ENCODE measurements at places on chromosomes 7 and 10.

DNA sequence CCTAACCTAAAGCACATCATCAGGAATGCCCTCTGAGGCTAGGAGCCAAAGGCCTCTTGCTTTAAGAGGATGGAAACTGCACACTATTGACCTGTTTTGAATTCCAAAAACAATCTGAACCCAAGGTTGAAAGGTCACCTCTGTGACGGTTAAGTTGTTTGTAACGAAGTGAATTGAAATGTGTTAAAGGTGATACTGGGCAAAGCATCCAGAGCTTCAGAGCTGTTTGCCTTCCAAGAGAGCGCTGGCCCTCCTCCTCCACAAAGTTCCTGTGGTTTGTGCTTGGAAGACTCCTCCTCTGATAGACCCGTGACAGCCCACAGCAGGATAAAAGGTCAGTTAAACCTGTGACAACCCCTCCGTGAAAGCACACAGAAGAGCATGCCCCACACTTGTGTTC is 133.7 kb upstream of the CTTNBP2 start:
- DNase-seq: no peak

DNA sequence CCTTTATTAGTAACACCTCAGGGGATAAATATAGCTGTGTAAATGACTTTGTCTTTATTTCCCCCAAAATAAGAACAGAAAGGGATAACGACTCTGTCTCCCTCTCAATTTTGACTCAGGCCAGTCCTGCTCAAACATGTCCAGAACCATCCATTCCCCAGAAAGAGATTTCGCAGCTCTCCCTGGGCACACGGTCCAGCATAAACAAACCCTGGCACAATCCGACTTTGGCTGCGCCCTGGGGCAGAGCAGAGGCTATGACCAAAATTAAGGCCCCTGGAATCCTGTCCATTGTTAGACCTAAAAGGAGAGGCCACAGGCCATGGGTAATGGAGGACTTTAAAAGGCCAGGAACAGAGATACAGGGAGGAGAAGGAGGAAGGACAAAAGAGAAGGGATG is 99.1 kb downstream of the PRPF18 start:
- DNase-seq: no peak

DNA sequence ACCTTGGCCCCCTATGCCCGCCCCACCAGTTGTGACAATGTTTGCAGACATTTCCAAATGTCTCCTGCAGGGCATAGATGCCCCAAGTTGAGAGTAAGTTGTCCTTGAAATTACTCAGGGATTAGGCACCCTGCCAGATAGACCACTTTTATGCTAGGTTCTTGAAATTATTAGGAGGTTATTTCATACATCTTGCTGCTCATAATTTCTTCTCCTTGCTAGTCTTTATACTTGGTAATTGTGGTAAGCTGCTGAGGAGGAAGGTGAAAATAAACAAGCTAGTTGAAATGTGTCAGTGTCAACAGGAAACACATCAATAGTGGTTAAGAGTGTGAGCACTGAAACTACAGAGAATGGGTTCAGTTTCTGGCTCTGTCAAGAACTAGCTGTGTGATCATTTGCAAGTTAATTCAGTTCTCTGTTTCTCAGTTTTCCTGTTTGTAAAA is 63.7 kb upstream of the AOAH start:
- no peak for DNase-seq

GRCh38 chr7:28151965-28152364 is 28.6 kb downstream of the JAZF1 start:
- no peak for DNase-seq

DNA sequence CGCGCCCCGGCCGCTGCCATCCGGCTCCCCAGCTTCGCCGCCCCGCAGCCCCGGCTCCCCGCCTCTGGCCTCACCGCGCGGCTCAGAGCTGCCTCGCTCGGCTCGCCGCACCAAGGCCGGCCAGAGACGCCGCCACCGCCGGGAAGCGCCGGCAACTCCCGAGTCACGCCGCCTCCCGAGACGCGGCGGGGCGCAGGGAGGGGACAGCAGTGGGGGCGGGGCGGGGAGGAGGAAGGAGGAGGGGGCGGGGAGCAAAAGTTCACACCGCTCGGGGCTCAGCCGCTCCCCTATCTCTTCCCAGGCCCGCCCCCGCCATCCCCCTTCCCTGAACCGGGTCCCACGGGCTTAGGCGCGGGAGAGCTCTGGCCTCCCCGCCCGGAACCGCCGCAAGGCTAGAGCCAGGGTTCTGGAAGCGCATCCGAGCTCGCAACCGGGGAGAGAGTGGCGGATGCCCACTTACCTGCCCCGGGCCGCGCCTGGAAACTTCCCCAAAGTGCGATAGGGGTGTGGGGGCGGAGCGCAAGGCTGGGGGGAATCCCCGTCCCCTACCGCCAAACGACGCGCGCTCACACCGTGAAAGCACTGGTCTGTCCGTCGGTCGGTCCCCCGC is 1.0 kb downstream of the CHST15 start:
- peak; percentile 24 for DNase-seq

- DNase-seq: no peak
These were observed 598 bp downstream of the JAZF1 start for GRCh38 chr7:28180031-28180363.

DNA sequence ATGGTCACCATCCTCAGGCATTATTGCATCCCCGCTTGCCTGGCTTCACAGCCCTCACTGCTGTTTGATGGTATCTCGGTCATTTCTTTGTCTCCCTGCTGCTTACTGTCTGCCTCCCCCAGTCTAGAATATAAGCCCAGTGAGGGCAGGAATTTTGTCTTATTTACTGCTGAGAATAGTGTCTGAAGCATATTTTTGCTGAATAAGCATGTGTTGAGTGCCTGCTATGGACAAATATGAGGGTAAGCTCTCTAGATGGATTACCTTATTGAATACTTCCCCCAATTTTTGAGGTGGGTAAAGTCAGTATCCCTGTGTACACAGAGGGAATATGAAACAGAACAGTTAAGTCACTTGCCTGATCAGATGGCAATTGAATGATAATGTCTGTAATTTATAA is 36.5 kb upstream of the CABCOCO1 start:
- DNase-seq: no peak

DNA sequence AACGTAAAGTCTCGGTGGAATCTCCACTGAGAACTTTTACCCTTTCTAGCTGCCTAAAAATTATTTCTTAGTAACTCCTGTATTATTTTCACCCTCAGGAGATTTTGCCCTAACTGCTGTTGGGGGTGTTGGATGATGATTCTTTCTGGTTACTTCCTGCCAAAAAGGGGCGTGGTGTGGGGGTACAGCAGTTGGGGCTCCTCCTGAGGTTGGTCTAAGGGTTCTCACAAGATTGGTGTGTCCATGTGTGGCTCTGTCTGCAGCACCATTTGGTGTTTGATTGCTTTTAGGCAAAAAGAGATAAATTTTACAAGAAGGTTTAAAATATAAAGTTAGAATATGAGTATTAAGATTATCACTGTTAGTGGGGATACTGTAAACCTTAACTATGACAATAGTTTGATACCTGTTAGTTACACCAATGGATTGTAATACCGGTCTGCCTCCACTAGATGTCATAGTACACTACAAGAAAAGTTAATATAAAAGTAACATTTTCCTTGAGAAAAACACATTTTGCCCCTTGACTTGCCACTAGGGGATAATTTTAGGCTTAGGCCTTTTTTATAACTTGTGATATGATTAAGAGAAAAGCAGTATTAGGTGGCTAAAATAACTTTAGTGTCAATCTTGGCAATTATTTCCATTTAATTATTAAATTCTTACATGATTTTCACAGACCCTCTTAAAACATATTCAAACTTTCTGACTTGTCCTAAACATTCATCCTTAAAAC is 928.7 kb downstream of the IPMK start:
- DNase-seq: no peak

DNA sequence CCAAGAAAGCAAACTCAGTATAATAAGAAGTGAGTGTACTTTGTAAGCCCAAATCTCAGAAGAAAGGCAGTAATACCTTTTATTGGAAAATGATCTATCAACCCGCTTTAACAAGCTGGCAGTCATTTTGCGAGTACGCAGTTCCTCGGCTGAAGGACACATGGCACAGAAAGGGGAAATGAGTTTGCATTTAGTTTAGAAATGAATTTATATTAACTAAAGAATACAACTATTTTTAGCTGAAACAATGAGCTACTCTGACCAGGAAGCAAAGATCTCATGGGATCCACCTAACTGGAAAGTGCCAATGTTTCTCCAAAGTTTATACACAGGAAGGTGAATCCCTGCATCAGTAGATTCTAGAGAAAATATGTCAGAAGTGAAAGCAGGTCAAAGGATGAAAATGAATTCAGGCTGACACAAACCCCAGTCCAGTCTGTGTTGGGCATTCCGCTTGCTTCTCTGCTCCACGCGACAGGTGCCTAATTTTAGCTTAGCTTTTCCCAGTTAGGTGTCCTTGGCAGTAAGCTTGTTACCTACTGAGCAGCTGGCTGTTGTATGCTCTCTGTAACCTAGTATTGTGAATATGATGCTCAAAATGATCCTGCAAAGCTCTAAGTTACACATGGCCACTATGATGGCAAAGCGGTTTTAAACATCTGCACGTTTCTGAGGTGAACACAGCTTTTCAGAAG is 112.8 kb downstream of the LARP4B start:
- DNase-seq: no peak

GRCh38 chr7:46146454-46147255 is 225.6 kb upstream of the IGFBP3 start:
- DNase-seq: no peak

DNA sequence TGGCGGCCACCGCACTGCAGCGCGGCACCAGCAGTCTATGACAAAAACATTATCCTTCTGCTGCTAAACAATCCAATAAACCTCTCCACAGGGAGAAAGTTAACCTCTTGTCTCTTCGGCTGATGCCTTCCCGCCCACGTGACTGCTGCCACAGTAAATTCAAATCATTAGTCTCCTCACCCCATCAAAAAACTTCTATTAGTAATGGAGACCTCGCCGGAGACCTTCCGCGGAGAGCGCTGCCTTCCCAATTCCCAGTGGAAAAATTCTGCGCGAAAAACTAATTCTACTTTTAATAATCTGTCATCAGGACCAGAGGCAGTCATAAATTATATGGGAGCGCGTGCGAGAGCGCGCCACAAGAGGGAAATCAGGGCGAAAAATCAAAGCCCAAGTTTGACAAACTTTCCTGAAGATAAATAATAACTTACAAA is 90.0 kb upstream of the PAX2 start:
- no peak for DNase-seq

GRCh38 chr7:153190452-153190851 is 430.9 kb downstream of the ACTR3B start:
- DNase-seq: no peak

DNA sequence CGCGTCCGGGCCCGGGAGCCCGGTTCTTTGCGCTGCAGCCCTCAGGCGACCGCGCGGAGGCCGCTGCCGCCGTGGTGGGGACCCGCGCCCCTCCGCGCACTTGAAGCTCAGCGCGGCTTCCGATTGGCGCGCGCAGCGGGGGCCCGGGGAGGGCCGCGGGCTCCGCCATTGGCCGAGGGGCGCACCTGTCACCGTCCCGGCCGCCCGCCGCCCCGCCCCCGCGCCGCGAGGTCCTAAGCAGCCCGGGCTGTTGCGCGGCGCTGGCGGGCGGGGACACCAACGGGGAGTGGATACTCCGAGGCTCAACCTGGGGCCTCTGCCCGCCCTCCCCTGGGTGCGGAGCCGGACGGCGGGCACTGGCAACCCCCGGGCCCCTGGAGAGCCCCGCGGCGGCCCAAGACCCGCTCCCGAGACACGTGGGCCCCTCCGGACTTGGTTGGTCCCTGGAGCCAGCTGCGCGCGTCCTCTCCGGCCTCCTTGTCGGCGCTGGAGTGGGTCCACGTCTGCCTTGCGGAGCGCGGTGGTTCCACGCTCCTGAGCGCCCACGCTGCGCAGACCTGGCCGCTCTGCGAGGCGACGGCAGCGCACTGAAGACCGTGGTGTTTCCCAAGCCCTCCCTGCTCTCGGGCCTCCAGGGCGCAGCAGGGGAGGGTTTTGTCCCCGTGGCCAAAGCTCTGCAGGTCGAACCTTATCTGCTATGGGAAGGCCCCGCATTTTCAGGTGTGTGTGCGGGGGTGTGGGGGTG is at the start of gene MNX1:
MNX1 (minus strand) TSS at position 76 of the 745 bp plus-strand sequence. CDS start 313 bp downstream, outside the sequence.
- peak; percentile 56 for DNase-seq

- DNase-seq: no peak
These were observed 140.0 kb downstream of the CAMK1D start for GRCh38 chr10:12489357-12489756.

DNA sequence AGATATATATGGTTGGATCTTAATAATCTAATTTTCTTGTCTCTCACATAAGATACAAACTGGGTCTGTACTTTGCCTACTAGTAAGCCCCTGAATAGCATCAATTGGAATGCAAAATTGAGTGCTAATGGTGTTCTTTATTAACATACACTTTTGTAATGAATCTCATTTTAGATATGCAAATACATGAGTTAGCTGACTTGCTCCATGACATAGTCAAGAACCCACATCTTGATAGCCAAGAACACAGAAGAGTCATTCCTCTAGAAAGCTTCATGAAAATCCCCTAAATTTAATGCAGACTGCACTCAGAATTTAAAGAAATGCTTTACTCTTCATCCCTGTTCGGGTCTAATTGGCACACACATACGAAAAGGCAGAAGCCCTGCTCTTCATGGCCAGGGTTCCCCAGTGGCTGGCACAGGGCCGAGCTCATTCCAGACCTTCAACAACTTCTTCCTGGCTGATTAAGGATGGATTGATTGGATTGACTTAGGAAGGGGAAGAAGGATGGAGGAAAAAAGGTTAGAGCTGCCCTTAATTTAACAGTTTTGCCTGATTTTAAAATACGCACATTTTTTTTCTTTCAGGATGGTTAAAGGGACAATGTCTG is 431.1 kb upstream of the KLF6 start:
- no peak for DNase-seq

GRCh38 chr7:1912593-1913465 is 242.8 kb downstream of the ELFN1 start:
- no peak for DNase-seq

DNA sequence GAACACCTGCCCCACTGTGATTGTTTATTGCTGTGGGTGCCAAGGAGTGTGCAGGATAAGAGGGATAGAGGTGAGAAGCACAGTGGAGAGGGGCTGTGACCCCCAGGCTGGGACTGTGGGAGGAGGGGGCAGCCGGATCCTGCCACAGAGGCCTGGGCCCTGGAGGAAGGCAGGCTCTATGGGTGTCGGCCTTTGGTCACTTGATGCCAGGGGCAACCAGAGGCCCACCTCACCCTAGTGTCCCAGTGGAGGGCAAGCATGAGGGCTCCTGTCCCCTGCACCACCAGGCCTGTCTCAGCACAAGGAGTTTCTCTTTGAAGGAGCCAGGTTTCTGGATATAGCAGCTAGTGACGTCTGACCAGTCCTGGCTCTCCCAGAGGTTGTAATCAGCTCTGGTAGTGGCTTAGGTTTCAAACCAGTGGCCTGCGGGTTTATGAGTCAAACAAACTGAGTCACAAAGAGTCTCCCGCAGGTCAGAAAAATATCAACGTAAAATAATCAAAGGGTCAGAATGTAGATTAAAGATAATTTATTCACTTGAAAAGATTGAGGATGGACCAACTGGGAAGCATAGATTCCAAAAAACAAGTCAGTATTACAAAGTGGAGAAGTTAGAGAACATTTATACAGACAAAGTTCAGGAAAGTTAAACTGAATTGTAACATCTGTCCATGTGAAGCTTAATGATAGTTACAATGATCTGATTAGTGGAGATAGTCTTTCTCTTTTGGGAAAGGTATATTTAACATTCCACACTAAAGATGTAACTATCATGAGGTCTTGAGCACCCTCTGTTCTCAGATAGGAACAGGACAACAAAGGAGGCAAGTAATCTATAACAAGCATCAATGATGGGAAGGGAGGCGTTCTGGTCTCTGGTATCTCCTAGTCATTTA is 37.2 kb upstream of the ZNF488 start:
- no peak for DNase-seq

GRCh38 chr7:158143196-158144120 is 444.2 kb downstream of the PTPRN2 start:
- DNase-seq: no peak

All from activated T-cell treated with anti-CD3 and anti-CD28 coated beads for 48 hours (primary cell).